ENCODE measurements at places on chromosomes 7 and 10. TPM values are rescaled to one million over a fixed set of nuclear protein-coding genes. Genes with fewer than 3 reads are reported as not detected.

SPDYE1 gene
- total RNA-seq = not detected

- H3K4me1 ChIP-seq = no peaks in the 10 kb centered on the region
- H3K36me3 ChIP-seq = no peaks in the 10 kb centered on the region
- DNase-seq = no peak
- no peak overlapping the region for H3K27ac ChIP-seq
- no peak overlapping the region for H3K4me3 ChIP-seq
- H3K27me3 ChIP-seq = no peaks in the 10 kb centered on the region
Measured at GRCh38 chr7:39291628-39292410, 274.4 kb upstream of the YAE1 start.

COBL gene
- not detected for total RNA-seq

- no peak for DNase-seq
- H3K4me1 ChIP-seq = peaks cover 30% of the 10 kb centered on the region
- no peak overlapping the region for H3K27ac ChIP-seq
- no peaks in the 10 kb centered on the region for H3K27me3 ChIP-seq
- H3K4me3 ChIP-seq = no peak overlapping the region
- peaks cover 2% of the 10 kb centered on the region for H3K36me3 ChIP-seq
Measured at GRCh38 chr10:96645191-96645721, 58.4 kb upstream of the TM9SF3 start.

ING3 gene
- total RNA-seq = 22.2 TPM

AFAP1L2 gene
- total RNA-seq = 1.5 TPM

DNA sequence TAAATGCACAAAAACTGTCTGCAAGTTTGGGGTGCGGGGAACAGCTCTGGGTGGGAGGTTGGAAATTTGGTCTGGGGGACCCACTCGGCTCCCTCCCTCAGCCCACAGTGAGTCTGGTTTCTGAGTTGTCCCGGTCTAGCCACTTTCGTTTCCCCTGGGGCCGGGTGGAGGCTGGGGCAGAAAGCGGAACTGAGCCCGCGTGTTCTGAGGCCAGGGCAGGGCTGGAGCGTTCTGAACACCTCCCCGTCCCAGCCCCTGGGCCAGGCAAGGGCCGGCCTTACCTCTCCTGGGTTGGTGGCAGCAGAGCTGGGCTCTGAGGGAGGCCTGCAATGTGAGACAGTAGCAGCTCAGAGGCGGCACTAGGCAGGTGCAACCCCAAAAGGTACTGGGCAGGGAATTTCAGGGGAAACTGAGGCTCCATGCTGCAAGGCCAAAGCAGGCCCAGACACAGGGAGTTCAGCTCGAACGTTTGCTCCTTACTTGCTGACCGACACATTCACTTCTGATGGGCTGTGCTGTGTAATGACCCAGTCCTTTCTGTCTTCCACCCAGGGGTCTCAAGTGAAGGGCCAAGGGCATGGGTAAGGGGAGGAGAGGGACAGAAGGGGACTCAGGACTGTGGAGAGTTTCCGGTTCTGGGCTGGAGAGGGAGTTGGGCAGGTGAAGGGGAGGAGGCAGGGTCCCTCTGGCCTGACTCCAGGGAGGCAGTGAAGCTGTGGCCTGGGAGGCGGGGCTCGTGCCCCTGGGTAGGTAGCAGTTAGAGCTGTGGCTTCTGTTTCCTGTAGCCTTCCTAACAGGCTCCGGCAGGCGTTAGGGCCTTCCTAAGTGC lies 3.0 kb downstream of the IRF5 start:
- H3K4me3 ChIP-seq = peak overlapping the region; percentile 88
- H3K27ac ChIP-seq = peak overlapping the region; percentile 76
- H3K27me3 ChIP-seq = peaks cover 7% of the 10 kb centered on the region
- peak; percentile 59 for DNase-seq
